Caudate nucleus (tissue), 63 donors: ENCODE measurements at places on chromosomes 12 and 14.

- no peak for DNase-seq
These were observed 8.0 kb upstream of the NRXN3 start for GRCh38 chr14:78162202-78162601.

- DNase-seq, result no peak
These were observed 12.8 kb downstream of the VCPKMT start for GRCh38 chr14:50103558-50103957.

DNA sequence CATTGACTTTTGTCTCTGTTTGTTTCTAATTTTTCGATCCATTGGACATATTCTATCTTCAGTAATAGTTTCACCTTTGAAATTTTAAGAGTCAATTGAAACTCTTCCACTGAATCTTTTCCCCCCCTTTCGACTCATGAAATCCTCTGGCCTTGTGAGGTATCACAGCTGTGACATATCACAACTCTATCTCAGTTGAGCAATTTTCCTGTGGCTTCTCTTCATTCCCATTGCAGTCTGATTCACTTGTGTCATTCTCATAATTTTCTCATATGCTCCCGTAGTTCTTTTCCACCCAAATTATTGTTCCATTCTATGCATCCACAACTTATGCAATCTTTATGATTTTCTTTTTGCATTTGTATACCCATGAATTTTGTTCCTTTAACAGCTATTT, 261.6 kb downstream of the DACT1 start:
- DNase-seq, result no peak

DNA sequence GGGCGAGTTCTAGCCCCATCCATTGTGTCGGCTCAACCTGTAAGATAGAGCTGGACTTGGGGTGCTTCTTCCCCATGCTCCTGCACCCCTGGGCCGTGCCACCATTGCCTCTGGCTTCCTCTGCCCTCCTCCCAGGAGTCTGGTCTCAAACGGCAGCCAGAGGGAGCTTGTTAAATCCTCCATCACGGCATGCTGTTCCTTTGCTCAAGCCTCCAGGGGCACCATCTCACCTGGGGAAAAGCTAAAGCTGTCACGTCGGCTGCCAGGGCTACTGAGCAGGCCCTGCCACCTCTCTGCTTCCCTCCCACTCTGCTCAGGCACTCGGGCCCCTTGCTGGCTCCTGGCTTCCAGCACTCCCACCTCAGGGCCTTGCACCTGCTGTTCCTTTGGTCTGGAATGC, 140.4 kb downstream of the RBM19 start:
- DNase-seq, result no peak

DNA sequence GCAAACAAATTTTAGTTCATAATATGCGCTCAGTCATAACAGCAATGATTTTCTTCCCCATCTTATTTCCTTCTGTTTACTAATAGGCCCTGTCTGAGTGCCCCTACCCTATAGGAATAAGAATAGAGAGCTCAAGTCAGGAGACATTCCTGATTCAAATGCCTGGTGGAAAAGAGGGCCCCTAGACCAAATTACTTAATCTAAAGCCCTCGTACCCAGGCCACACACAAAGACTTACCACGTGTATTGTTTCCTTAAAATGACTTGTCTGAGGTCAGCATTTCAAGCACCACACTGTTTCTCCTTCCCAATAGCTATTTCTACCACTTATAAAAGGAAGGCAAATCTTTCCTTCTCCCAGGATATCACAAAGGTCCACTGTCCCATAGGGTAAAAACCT, 314.9 kb upstream of the TMTC1 start:
- no peak for DNase-seq

DNA sequence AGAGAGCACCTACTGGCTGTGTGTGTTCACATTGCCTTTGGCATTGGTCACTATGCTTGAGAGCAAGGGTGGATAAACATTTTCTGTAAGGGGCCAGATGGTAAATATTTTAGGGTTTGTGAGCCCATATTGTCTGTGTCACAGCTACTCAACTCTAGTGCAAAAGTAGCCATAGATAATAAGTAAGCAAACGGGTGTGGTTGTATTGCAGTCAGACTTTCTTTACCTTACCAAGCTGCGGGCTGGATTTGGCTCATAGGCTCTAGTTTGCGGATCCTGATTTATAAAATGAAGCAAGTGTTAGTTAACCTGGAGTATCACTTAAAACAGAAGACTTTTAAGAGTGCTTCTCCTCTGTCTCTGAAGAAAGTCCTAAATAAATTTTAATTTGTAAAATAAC, 169.0 kb downstream of the KICS2 start:
- no peak for DNase-seq

DNA sequence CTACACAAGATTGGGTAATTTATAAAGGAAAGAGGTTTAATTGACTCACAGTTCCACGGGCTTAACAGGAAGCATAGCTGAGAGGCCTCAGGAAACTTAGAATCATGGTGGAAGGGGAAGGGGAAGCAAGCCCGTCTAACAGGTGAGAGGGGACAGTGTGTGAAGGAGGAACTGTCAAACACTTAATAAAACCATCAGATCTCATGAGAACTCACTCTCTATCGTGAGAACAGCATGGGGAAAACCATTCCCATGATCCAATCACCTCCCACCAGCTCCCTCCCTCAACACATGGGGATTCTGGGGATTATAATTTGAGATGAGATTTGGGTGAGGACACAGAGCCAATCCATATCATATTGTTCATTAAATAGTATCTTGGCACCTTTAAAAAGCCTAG, 56.1 kb downstream of the EPS8 start:
- DNase-seq, result no peak

GRCh38 chr14:56815745-56816144, 5.5 kb upstream of the OTX2 start:
- DNase-seq, result no peak

- DNase-seq, result no peak
These were observed 35.8 kb downstream of the BHLHE41 start for GRCh38 chr12:26088998-26089397.

DNA sequence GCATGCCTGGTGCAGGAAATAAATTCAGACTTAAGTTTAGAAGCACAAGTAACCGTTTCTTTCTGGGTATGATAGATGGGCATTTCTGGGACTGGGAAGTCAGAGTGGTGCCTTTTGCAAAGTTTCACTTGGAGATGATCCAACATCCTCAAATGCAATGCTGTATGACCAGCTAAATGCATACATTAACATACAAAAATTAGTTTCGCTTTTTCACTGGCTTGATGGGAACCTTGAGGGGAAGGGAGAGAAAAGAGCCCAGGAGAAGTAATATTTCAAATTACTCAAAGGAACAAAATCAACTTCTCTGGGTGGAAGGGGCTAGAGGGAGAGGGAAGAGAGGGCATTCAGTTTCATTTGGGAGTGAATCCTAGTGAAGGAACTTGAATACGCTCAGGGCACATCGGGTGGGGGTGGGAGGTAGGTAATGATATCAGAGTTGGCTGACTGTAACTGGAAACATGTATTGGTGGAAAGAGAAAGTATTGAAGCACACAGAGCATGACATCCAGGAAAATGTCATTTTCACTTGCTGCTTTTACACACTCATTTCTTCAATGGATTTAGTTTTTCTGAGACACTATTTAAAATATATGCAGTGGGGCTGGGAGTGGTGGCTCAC, 175.5 kb downstream of the PTPRO start:
- DNase-seq, result no peak

DNA sequence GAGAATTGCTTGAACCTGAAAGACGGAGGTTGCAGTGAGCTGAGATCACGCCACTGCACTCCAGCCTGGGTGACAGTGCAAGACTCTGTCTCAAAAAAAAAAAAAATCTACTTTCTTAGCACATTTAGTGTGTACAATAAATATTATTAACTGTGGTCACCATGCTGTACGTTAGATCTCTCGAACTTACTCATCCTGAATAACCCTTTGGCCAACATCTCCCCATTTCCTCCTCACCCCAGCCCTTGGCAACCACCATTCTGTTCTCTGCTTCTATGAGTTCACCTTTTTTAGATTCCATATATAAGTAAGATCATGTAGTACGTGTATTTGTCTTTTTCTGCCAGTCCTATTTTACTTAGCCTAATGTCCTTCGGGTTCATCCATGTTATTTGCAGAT, 13.4 kb downstream of the FUT8 start:
- DNase-seq, result no peak
